ENCODE measurements at places on chromosomes 6 and 20.

DNA sequence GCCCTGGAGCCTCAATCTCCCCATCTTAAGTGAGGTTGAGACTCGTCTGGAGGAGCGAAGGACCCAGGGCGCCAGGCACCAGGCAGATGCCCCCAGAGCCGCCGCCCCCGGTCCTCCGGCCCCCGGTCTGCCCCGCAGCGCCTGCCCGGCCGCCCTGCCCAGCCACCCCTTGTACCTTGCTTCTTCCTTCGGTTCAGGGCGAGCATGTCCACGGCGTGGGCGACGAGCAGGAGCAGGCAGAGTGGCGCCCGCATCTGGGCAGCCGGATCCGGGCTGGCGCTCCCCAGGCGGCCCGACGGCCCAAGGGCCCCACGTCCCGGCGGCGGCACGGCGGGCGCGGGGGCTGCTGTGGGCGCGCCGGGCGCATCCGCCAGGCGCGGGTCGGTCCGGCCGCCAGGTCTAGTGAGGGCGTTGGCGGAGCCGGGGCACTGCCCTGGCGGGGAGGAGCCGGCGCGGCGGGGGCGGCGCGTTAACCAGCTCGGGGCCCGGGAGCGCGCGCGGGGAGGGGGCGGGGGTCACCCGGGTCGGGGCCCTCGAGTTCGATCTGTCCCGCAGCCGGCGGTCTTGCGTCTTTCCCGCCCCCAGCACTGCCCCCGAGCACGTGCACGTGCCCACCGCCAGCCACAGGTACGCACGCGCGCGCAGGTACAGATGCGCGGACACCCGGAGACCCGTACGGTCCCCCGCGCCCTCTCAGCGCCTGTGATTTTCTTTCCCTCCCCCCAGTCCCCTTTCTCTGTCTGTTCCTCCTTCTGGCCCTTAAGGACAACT lies at the start of gene RSPO4:
Gene RSPO4, minus strand, starts transcription at position 401 of the 771 bp plus-strand sequence. Its CDS starts 147 bp downstream, at position 254.
- no peak for DNase-seq

DNA sequence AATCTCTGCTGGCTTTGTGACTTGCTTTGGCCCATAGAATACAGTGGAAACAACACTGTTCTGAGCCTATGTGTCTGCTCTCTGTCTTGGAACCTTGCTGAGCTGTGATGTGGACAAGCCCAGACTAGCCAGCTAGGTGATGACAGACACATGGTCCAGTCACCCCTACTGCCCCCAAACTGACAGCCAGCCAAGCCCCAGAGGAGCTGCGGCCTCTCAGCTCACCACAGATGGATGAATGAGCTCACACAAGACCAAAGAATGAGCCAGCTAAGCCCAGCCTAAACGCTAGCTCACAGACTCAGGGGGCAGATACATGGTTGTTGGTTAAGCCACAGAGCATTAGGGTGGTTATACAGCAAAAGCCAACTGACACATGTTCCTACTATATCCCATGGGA lies 4.1 kb downstream of the AARS2 start:
- DNase-seq = no peak

- DNase-seq = no peak
Observed at GRCh38 chr6:91428296-91428695, 841.4 kb upstream of the MAP3K7 start.

- DNase-seq = no peak
Observed at GRCh38 chr20:53276143-53276542, 304.0 kb downstream of the TSHZ2 start.

DNA sequence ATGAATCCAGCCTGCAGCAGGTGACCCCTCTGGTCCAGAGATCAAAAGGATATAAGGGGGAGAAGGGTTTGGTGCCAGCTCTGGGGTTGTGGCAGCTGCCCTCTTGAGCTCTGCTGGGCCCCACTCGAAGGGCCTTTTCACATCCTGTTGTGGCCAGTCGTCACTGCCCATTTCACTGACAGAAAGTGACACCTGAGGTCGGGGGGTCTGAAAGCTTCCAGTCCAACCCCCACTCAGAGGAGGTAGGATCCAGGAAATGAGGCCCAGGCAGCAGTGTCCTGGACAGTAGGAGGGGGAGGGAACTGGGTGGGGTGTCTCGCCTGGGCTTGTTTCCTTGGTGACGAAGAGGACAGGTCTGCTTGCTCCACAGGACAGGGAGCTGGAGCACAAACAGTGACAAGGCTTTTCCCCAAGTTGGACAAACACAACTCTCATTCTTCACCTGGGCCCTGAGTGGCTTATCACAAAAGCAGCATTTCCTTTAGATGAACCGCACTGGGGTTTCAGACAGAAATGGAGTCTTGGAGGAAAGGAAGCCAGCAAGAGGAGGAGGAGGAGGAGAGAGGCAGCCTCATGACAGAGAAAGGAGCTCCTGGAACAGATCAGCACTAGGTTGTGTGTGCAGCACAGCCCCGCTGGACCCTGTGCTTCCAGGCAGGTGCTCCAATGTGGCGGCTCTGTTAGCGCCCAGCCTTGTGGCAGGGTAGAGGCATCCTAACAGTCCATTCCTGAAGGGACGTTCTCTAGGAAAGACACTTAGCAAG lies 11.0 kb downstream of the FRS3 start:
- no peak for DNase-seq

- DNase-seq = no peak
Observed at GRCh38 chr6:83885984-83886383, 26.5 kb downstream of the CYB5R4 start.

DNA sequence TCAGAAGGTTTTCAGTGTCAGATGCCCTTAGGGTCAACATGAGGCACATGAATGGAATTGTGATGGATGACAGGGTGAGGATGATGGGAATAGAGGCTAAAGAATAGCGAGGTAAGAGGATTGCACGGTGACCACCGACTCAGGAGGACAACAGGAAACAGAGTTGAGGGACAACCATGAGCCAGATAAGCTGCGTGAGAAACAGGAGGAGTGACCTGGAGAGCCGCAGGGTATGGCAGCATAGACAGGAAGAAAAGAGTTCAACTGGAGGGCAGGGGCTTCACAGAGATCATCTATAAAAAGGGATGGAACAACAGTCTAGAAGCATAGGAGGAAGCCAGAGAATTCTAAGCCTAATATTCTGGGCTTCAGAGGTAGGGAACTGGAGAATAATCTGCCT lies 84.7 kb upstream of the ENPP5 start:
- DNase-seq = no peak

Data from activated T-cell treated with anti-CD3 and anti-CD28 coated beads for 1 hour (primary cell).